ENCODE measurements at places on chromosomes 12 and 14.
A peak's percentile ranks its signal among the peaks of the same experiment; 100 is the strongest.

DNA sequence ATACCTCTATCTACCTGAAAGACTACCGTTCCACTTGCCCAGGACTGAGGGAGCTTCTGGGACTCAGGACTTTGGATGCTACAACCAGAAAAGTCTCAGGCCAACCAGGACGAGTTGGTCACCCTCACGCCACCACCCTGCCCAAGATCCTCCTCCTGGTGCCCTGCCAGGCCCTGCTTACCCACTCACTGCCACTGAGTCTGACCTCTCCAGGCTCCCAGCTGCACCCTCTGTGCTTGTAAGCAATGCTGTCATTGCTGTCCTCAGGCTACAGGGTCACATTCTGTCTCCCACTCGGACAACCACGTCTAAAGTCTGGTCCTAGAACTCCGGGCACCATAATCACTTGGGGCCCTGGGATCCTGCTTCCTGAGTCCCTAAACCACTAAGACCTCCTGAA lies 9.2 kb downstream of the TTC7B start:
- DNase-seq = no peak
- no peak overlapping the region for H3K27ac ChIP-seq
- no peaks in the 10 kb centered on the region for H3K36me3 ChIP-seq
- peaks cover 6% of the 10 kb centered on the region for H3K4me1 ChIP-seq
- no peak overlapping the region for H3K4me3 ChIP-seq

DNA sequence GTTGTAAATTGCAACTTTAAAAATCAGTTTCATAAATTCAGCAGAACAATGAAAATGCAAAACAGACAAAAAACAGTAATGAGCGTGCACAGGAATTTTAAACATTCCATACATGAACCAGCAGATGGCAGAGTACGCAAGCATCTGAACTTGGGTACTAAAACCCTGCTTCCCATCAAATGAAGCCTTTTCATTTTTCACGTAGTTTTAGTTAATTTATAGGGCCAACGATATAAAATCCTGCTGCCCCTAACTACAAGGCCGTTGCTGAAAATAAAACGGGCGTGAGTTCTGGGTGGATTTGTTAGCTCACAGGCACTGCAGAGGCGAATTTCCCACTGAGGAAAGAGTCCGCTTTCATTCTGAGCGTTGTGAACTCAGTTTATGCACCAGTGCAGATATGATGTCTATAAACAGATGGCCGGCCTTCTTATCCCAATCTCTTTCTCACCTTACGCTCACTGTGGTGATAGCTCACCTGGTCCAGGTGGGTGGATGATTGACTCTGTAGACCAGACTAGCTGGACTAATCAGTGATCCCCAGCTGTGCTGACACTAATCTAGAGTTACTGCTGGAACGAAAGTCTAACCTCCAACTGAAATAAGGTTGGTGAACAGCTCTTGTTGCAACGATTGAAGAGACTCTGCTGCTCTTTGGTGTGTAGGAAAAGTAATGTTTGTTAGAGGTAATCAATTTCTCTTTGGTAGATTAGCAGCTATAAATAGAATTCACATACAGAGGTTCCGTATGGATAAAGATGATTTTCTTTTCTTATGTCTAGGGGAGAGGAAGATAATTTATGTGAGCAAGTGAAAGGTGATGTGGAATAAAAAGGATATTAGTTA lies 89.2 kb downstream of the PDZRN4 start:
- H3K36me3 ChIP-seq = no peaks in the 10 kb centered on the region
- DNase-seq = no peak
- H3K4me1 ChIP-seq = no peaks in the 10 kb centered on the region
- no peaks in the 10 kb centered on the region for H3K27me3 ChIP-seq
- no peak overlapping the region for H3K4me3 ChIP-seq
- H3K27ac ChIP-seq = no peak overlapping the region

DNA sequence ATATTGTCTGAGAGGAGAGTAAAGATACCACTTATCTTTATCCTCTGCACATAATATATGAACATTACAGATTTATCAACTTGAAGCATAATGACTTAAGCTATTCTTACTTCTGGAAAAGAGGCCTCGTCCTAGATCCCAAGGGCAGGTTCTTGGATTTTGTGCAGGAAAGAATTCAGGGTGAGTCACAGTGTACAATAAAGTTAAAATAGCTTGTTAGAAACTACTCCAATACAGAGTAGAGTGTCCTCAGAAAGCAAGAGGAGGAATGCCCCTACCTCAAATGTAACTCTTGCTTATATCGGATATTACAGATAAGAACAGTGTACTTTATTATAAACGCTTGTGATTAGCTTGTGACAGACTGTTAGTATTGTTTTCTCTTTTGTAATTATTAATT lies 41.9 kb upstream of the ABCC9 start:
- no peak for DNase-seq
- no peaks in the 10 kb centered on the region for H3K36me3 ChIP-seq
- no peak overlapping the region for H3K27ac ChIP-seq
- H3K27me3 ChIP-seq = no peaks in the 10 kb centered on the region

DNA sequence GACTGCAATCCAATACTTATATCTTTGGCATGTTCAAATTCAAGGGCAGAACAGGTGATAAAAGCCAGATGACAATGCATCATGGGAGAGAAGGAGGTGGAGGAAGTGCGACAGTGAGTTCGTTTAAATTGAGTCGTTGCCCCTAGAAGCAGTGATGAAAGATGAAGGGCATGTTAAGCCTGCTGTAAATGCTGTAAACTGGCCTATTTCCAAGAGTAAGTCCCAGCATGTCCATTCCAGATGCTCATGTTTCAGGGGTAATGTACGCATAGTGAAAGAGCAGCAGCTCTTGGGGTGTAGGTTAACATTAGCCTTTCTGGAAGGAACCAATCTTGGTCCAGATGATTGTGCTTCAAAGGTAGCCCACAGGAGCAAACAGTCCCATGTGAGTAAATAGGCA lies 97.1 kb downstream of the C2CD5 start:
- no peaks in the 10 kb centered on the region for H3K27me3 ChIP-seq
- H3K4me3 ChIP-seq = no peak overlapping the region
- H3K27ac ChIP-seq = no peak overlapping the region
- no peaks in the 10 kb centered on the region for H3K4me1 ChIP-seq

DNA sequence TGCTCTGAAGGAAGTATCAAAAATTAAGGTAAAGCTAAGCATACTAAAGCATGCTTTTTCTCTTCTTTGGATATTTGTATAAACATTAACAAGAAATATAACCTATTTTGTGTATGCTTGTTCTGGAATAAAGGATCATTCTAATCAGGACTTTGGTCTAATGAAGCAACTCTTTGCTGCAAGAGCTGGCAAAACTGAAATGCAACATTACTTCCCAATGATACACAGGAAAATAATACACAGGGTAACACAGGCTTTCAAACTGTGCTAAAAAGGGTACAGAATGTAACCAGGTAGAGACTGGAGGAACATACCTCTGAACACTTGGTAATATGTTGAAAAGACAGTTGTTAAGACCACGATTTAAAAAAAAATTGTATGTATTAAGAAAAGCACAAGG lies 222.5 kb upstream of the DIO2 start:
- no peaks in the 10 kb centered on the region for H3K4me1 ChIP-seq
- H3K36me3 ChIP-seq = no peaks in the 10 kb centered on the region
- no peak overlapping the region for H3K27ac ChIP-seq
- H3K4me3 ChIP-seq = no peak overlapping the region
- DNase-seq = no peak

DNA sequence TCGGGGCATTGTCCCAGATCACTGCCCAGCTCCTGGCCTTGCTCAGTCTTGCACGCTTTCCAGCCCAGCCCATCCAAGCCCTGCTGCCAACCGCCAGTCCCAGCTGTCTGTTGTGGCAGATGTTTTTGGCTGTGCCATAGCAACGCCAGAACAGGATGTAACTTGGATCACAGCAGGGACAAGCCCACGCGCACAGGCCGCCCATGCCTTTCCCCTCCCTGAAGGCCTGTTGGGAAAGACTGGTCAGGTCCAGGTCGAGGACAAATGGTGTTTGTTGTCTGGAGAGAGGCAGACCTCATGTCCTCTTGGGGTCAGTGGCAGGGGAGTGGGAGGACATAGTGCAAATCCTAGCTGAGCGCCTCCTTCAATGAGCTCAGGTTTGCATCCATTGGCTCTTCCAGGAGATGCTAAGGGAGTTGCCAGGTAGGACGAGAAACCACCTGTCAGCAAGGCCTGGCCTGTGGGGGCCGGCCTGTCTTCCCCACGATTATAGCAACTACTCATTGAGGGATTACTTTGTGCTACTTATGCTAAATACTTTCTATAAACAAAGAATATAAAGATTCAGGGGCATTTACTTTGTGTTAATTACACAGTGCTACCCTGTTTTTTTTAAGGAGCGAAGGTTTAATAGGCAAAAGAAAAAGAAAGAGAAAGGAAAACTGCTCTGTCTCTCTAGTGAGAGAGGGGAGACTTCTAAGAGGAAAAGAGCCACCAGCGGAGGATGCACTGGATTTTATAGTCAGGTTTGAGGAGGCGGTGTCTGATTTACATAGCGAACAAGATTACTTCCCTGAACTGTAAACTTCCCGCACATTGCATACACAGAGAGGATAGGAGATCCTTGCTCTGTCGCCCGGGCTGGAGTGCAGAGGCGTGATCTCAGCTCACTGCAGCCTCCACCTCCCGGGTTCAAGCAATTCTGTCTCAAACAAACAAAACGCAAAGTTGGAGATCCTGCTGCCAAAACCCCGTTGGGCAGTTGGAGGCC lies 42.8 kb upstream of the CORO1C start:
- no peak overlapping the region for H3K27ac ChIP-seq
- DNase-seq = peak; percentile 74

GRCh38 chr14:22735096-22735495 lies 31.4 kb upstream of the OXA1L start:
- H3K27ac ChIP-seq = no peak overlapping the region
- H3K4me3 ChIP-seq = no peak overlapping the region
- no peaks in the 10 kb centered on the region for H3K4me1 ChIP-seq
- no peaks in the 10 kb centered on the region for H3K36me3 ChIP-seq
- H3K27me3 ChIP-seq = no peaks in the 10 kb centered on the region

GRCh38 chr14:99809859-99810558 lies 16.8 kb downstream of the EML1 start:
- no peak for DNase-seq
- H3K4me3 ChIP-seq = no peak overlapping the region
- no peak overlapping the region for H3K27ac ChIP-seq
- H3K4me1 ChIP-seq = no peaks in the 10 kb centered on the region
- H3K36me3 ChIP-seq = no peaks in the 10 kb centered on the region

DNA sequence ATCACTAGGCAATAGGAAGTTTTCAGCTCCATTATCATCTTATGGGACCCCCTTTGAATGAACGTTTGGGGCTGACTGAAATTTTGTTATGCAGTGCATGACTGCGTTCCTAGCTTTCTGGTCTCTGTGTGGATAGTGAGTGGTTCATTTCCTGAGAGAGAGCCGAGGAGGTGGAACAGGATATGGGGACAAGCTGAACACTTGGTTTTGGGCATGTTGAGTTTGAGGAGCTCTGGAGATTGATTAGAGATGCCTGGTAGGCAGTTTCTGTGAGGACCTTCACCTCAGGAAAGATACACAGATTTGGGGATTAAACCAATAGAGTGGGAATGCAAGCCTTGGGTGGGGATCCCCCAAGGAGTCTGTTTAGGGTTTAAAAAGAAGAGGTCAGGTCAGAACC lies 27.7 kb downstream of the TEAD4 start:
- DNase-seq = no peak
- no peaks in the 10 kb centered on the region for H3K27me3 ChIP-seq

GRCh38 chr14:62409169-62409568 lies 636.1 kb downstream of the KCNH5 start:
- no peak overlapping the region for H3K4me3 ChIP-seq
- peaks cover 2% of the 10 kb centered on the region for H3K4me1 ChIP-seq
- no peaks in the 10 kb centered on the region for H3K36me3 ChIP-seq
- H3K27ac ChIP-seq = no peak overlapping the region
- H3K27me3 ChIP-seq = no peaks in the 10 kb centered on the region

DNA sequence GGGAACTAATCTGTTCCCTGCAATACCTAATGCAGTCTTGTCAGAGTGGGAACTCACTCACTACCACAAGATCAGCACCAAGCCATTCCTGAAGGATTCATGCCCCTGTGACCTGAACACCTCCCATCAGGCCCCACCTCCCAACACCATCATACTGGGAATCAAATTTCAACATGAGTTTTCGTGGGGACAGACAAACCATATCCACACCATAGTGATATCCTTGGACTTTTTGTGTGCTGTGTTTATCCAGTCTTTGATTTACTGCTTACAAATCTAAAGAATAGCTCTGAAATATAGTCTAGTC lies 243.5 kb downstream of the FBXL14 start:
- no peak for DNase-seq
- no peaks in the 10 kb centered on the region for H3K4me1 ChIP-seq
- no peaks in the 10 kb centered on the region for H3K27me3 ChIP-seq
- no peak overlapping the region for H3K4me3 ChIP-seq
- H3K27ac ChIP-seq = no peak overlapping the region
- no peaks in the 10 kb centered on the region for H3K36me3 ChIP-seq

DNA sequence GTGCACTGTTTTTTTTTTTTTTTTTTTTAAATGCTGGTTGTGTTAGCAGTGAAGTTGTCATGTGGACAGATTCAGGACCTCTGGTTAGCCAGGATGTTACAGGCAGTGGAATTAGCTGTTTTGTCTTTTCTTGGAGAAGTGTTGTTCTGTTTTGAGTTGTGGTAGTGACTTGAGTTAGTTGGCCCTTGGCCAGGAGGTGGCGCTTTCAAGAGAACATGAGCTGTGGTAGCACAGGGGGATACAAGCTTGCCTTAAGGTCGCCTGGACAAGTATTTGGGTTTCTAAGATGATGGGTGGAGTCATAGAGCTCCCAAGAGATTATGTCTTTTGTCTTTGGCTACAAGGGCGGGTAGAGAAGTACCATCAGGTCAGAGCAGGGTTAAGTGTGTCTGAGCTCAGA lies 33.3 kb upstream of the CCDC198 start:
- DNase-seq = peak; percentile 67
- no peaks in the 10 kb centered on the region for H3K27me3 ChIP-seq
- H3K4me3 ChIP-seq = no peak overlapping the region
- H3K27ac ChIP-seq = no peak overlapping the region

DNA sequence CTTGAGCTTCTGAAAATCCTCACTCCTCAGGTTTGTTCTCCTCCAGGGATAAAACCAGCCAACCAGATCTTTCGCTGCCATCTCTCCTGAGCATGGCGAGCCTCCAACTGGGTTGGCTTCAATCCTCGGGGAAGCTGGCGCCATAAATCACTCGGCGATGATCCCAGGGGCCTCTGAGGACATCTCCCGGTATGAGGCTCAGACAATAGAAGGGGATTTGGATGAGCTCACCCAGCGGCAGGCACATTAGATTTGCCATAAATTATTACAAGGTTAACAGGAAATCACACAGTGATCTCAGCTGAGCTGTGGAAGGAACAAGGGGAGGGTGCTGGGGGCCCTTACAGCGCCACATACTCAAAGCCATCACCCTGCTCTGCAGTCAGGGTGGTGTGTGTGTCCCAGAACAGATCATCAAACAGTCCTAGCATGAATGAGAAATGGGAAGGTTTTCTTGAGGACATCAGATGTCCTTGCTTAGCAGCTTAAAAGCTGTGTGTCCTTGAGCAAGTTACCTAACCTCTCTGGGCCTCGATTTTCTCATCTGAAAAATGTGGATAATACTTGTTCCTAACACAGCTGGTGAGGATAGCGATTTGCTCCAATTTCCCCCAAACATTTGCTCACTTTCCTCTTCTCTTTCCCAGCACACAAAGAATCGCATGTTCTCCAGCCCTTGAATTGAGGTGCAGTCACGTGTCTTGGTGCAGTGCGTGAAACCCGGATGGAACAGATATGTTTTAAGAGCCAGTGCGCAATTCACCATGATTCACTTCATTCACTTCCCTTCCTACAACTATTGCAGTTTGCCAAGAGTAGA lies 142.8 kb downstream of the SCARB1 start:
- no peaks in the 10 kb centered on the region for H3K4me1 ChIP-seq
- no peak for DNase-seq
- no peaks in the 10 kb centered on the region for H3K36me3 ChIP-seq
- no peak overlapping the region for H3K27ac ChIP-seq
- H3K27me3 ChIP-seq = no peaks in the 10 kb centered on the region
- no peak overlapping the region for H3K4me3 ChIP-seq

Data from H9 (cell line).